ENCODE measurements at places on chromosomes 11 and 22.

DNA sequence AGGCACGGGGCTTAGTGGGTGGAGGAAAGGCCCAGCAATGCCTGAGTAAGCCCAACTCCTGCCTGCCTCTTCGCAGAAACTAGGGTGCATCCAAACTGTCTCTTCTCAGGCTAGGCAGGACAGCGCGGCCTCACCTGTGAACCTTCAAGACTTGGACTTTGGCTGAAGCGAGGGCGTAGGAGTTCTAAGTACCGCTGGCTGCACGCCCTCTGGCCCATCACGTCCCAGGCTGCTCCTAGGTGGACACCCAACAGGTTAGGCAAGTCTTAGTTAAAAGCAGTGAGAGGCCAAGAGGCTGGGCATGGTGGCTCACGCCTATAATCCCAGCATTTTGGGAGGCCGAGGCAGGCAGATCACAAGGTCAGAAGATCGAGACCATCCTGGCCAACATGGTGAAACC lies 1.8 kb upstream of the DDB2 start:
- no peak for DNase-seq

- no peak for DNase-seq
Observed at GRCh38 chr11:45144126-45145082, 2.0 kb upstream of the PRDM11 start.

- DNase-seq: no peak
Observed at GRCh38 chr11:70352100-70352499, 46.2 kb upstream of the CTTN start.

DNA sequence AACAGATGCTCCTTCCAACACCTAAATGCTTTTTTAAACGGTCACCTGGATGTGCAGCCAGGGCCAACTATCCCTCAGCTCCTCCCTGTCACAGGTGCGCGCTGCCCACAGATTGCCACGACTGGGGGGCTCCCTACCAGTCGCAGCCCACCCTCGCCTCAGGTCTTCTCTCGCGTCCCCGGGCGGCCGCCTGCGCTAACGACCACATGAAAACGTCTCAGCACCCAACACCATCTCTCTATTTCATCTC lies 469 bp downstream of the ZBED5 start:
- no peak for DNase-seq

GRCh38 chr22:21069375-21069774 lies 23.6 kb downstream of the LRRC74B start:
- no peak for DNase-seq

- no peak for DNase-seq
Observed at GRCh38 chr11:85776951-85777602, 33.9 kb downstream of the SYTL2 start.

DNA sequence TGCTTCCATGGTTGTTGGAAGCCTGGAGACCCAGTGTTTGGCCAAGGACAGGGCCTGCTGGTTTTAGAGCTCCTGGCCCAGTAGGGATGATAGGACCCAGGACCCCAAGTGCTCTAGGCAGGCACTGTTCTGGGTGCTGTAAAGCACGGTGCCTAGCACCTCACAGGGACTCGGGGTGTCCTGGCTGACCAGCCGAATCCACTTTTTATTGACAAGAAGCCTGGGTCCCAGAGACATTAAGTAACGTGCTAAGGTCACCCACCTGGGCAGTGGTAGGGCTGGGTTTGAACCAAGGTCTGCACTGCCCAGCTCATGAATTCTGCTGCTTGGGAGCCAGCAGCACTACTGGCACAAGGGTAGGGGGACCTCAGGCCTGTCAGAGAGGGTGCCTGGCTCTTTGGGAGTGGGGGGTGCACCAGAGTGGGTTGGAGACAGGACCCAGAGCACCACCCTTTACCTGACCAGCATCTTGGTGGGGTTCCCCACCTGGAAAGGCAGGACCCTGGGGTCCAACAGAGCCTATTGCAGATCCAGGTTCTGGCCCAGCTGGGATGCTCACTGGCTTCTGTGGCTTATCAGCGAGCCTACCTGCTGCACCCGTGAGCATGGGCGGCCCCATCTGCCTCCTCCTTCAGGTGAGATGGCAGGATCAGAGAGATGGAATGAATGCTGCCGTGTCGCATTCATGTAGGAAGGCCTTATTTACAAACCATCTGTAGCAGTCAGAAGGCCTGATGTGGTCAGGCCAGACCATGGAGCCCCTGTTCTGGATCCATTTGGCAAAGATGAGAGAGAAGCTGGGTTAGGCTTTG lies 52.0 kb downstream of the BCR start:
- no peak for DNase-seq

GRCh38 chr11:48078689-48079088 lies 98.3 kb downstream of the PTPRJ start:
- no peak for DNase-seq

DNA sequence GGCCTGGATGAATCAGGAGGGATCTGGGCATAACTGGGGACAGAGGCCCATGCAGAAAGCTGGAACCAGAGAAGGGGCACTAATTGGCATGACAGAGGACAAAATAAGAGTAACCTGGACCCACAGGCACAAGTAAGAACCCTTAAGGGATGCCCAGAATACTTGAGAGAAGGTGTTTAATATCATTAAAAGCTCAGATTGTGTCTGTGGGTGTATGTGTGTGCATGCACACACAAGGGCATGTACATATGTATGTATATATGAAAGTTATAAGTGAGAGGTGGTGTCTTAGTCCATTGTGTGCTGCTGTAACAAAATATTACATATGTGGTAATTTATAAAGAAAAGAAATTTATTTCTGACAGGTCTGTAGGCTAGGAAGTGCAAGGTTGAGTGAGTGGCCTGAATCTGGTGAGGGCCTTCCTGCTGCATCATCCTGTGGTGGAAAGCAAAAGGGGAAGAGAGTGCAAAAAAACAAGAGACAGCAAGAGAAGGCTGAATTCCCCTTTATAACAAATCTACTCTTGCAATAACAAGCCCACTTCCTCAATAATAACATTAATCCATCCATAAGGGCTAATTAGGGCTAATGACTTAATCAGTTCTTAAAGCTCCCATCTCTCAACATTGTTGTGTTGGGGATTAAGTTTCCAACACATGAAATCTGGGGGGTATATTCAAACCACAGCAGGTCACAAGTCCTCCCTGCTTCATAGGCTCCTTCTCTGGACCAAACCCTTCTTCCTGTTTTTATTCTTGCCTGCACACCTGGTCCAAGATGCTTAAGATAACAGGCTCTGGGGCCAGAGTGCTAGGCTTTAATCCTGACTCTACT lies 68.3 kb upstream of the POU2AF2 start:
- DNase-seq: no peak

GRCh38 chr11:35103366-35104208 lies 35.4 kb upstream of the CD44 start:
- no peak for DNase-seq

- DNase-seq: no peak
Observed at GRCh38 chr11:105181521-105181920, 42.0 kb upstream of the CARD18 start.

- no peak for DNase-seq
Observed at GRCh38 chr11:79017811-79018210, 423.0 kb downstream of the TENM4 start.

DNA sequence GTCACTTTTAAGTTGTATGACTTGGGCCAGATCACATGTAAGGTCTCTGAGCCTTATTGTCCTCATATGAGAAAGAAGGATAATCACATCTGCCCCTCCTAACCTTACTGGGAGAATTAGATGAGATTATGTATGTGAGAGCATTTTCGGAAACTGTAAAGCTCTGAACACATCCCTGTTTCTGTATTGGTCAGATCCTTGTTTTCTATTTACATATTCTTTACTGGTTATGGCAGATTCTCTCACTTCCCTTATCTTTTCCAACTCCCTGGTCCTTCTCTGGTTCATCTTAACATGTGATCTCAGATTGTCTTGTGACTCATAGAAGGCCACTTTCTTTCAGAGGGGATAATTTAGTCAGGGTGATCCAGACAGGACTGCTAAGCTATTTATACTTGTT lies 41.8 kb downstream of the CCDC81 start:
- no peak for DNase-seq

DNA sequence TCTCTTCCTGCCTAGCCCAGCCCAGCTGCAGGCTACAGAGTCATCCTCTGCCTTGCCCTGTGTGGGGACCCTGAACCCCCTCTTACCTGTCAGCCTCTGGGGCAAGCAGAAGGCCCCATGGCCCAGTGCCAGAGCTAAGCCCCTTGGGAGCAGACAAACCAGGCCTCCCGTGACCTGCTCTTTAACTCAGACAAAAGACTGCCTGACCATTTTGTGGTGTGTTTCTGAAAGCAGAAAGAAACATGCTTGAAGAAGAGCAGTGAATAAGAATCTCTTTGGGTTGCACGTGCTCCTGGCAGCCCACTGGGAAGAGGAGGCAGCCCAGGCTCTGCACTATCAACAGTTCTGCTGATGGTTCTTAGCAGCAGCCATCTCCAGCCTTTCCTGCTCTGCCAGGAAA lies 118.6 kb downstream of the GRIK4 start:
- DNase-seq: no peak

- DNase-seq: no peak
Observed at GRCh38 chr11:85874265-85874664, 19.1 kb downstream of the CCDC83 start.

DNA sequence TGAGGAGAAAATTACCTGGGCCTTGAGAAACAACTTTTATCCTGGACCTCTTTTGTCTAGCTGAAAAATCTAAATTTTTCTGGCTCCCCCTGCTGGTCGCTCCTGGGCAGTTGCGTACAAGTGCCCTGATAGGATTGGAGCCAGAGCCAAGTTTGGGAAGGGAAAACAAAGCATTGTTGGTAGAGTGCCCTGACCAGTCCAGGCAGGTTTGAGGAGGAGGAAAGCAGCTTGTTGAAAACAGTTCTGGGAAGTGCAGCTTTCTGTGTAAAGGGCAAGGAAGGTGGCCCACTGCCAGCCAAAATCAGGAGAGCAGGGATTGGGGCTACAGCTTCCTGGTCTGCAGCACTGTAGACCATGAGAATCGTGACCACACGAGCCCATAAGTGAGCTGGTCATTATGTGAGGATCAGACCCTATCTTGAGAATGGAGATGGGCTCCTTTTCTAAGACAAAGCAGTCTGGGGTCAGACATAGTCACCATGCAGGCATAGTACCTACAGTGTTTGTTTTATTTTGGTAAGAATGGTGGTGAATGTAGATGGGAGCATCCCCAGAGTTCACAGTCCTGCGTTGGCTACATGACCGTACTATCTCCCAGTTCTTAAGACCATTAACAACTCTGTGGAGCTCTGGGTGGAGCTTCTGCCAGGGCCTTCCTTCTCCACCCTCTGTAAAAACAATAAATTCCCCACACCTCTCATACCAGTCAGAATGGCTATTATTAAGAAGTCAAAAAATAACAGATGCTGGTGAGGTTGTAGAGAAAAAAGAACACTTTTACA lies 21.3 kb upstream of the PIK3IP1 start:
- DNase-seq: no peak

GRCh38 chr22:45577746-45578523 lies 75.3 kb downstream of the FBLN1 start:
- DNase-seq: no peak
